Activated CD4-positive, alpha-beta T cell treated with anti-CD3 and anti-CD28 coated beads, Interleukin-2, amount 50 U/mL, for 4 hours (primary cell): ENCODE measurements at places on chromosomes 2 and 18.

- no peak for DNase-seq
These were observed 189.9 kb downstream of the MYO1B start for GRCh38 chr2:191435141-191435540.

- no peak for DNase-seq
These were observed 451.2 kb downstream of the NUP35 start for GRCh38 chr2:183575481-183575880.

DNA sequence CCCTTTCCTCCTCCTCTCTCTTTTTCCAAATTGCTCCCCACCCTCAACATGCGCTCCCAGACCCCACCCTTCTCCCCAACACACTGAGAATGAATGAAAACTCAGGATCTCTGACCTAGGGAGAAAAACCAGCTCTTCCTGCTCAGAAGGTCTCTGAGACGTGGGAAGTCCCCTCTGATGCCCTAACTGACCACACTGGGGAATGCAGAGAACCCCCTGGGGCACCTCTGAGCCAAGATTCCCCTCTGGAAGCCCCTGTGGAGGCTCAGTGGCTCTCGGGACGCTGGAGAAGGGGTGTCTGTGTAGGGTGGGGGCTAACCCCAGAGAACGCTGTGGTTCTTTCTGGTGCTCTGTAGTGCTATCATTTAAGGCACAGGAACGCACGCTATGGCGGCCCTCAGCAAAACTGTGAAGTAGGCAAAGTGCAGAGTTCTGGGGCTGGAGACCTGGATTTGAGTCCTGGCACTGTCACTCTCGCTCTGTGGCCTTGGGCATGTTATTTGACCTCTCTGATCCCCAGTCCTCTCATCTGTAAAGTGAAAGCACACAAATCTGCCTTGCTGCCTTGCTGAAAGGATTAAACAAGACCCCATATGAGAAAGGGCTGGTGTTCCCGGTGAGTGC lies 17.1 kb downstream of the ATOH8 start:
- DNase-seq = no peak

- no peak for DNase-seq
These were observed 121.3 kb upstream of the ZFP36L2 start for GRCh38 chr2:43347746-43348145.

DNA sequence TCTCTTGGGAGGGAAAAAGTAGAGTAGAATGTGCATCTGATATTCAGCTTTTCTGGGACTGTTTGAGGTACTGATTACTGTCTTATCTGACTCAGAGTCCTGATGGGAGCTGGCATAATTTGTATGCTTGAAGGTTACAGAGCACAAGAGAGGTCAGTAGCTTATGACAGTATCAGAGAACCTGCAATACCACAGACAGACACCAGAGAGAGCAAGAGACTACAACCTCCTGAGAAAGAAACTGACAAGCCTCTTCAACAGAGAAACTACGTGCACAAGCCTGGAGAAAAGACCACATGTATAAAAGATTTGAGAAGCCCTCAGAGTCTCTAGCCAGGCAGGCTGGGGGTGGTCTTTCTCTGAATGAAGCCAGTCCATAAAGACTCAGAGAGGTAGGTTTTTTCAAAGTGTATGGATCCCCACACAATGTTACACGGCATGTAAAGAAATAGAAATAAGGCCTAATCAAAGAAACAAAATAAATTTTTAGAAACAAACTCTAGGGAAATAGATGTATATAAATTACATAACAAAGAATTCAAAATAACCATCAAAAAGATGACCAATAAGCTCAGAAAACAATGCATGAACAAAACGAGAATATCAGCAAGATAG lies 568.3 kb downstream of the LRRTM4 start:
- DNase-seq = no peak

DNA sequence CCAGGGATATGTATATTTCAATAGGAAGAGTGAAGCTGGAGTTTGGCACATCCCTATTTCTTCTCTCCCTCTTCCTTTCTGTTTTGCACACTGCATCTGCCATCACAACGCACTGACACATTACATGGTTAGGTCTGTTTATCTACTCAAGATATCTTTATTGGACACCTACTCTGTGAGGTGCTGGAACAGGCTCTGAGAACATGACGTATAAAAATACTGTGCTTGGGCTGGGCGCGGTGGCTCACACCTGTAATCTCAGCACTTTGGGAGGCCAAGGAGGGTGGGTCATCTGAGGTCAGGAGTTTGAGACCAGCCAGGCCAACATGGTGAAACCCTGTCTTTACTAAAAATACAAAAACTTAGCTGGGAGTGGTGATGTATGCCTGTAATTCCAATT lies 653.3 kb downstream of the SLC4A3 start:
- no peak for DNase-seq

GRCh38 chr2:230444832-230445231 lies 28.8 kb downstream of the SP100 start:
- DNase-seq = no peak

GRCh38 chr2:28429636-28430376 lies 37.1 kb downstream of the FOSL2 start:
- no peak for DNase-seq

DNA sequence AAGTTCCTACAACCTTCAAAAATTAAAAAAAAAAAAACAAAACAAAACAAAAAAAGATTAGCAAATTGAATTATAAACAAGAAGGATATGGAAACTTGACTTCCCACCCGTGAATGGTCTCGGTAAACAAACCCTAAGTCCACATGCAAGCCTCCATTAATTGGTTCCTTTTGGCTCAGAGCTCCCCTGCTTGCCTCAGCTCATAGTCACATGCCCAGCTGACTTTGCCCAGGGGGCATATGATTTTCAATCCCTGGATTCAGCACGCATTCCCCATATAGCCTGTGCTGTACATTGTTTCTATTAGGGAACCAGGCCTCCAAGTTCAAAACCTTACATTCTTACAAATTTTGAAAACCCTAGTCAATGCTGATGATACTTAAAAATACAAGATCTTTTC lies 95.0 kb downstream of the PID1 start:
- no peak for DNase-seq

- DNase-seq = no peak
These were observed 18.2 kb downstream of the ACVR2A start for GRCh38 chr2:147862859-147863516.

GRCh38 chr2:184452907-184453306 lies 145.4 kb upstream of the ZNF804A start:
- DNase-seq = no peak

GRCh38 chr18:267380-267687 lies 513 bp downstream of the THOC1 start:
- no peak for DNase-seq

GRCh38 chr2:149690825-149691224 lies 103.2 kb upstream of the MMADHC start:
- no peak for DNase-seq

DNA sequence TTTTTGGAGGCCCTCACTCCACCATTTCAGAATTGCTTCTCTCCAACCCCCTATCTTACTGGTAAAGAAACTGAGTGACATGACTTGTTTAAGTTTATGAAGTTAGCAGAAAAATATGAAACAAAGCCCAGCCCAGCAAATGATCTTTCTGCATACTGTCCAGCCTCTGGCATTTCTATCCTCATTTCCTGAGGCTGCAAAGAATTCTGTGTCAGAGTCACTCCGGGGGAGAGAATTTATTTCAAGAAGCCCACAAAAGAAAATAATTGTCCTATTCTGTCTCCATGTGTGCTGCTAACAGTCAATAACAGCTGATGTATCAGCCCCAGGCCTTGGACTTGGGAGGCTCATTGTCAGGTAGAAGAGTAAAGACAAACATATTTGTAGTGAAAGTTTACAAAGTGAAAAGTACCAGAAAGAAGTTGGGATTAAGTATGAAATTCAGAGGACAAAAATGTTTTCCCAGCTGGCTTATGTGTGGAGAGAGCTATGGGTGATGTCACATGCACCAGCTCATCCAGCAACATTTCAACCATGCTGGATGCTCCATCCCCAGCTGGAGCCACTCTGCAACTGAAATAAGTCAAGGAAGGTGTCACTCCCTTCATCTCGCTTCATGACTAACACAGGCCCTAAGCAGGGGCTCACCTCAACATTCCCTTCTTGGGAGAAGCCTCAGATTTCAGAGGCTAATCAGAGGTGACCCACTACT lies 42.3 kb downstream of the TRABD2A start:
- no peak for DNase-seq
